ENCODE measurements at places on chromosomes 12 and 14. TPM values are rescaled to one million over a fixed set of nuclear protein-coding genes. Genes with fewer than 3 reads are reported as not detected.

FGF6 gene
- total RNA-seq: not detected

ERO1A gene
- 94.5 TPM for total RNA-seq

- no peak for DNase-seq
Observed at GRCh38 chr12:93292213-93292612, 85.5 kb upstream of the NUDT4 start.

CACNA2D4 gene
- total RNA-seq: 3.2 TPM

- no peak for DNase-seq
Observed at GRCh38 chr14:102046337-102047278, 40.2 kb downstream of the HSP90AA1 start.

DNA sequence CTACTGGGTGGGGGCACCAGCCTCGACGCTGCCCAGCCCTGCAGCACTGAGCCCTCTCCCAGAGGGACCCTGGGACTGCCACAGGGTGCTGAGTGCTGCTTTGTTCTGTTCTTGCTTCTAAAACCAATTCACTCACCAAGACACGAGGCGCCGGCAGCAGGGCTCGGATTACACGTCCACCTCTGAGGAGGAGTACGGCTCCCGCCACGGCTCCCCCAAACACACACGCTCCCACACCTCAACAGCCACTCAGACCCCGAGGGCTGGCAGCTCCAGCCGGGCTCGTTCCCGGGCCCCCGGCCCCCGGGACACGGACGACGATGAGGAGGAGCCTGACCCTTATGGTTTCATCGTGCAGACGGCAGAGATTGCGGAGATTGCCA lies 24.3 kb downstream of the CEP170B start:
- DNase-seq: no peak

CDC42BPB gene
- total RNA-seq: 147 TPM

DNA sequence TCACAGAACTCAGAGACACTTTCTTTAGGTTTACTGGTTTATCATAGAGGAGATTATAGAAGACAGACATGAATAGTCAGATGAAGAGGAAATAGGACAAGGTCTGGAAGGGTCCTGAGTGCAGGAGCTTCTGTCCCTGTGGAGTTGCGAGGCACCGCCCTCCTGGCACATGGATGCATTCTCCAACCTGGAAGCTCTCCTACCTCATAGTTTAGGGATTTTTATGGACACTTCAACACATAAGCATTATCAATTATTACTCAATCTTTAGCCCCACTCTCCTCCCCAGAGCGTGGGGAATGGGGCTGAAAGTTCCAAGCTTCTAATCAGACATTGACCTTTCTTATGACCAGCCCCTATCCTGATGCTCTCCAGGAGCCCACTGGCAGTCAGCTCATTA lies 12.6 kb upstream of the KRT7 start:
- DNase-seq: no peak

GRCh38 chr14:99315197-99315596 lies 43.2 kb upstream of the BCL11B start:
- no peak for DNase-seq

- no peak for DNase-seq
Observed at GRCh38 chr12:4796694-4797482, 76.7 kb downstream of the GALNT8 start.

MYO1A gene
- total RNA-seq: not detected
